ENCODE measurements at places on chromosomes 7 and 10. TPM values are rescaled to one million over a fixed set of nuclear protein-coding genes. Genes with fewer than 3 reads are reported as not detected.

The EPHB6 gene
- total RNA-seq = 0.80 TPM

The CUEDC2 gene
- total RNA-seq = 65.4 TPM

The AGR2 gene
- total RNA-seq = 133 TPM

The AMZ1 gene
- total RNA-seq = 0.05 TPM

The TMEM139 gene
- total RNA-seq = 1.2 TPM

The VWDE gene
- total RNA-seq = 0.58 TPM

The MTERF1 gene
- total RNA-seq = 12.8 TPM

Measured in A549 treated with AZD2906 at 1 μM for 4 hours (cell line).